ENCODE measurements at places on chromosomes 3 and 15. TPM values are rescaled to one million over a fixed set of nuclear protein-coding genes. Genes with fewer than 3 reads are reported as not detected.

- H3K4me3 ChIP-seq = no peak overlapping the region
- peaks cover 13% of the 10 kb centered on the region for H3K27me3 ChIP-seq
- no peaks in the 10 kb centered on the region for H3K4me1 ChIP-seq
- no peak for DNase-seq
- no peak overlapping the region for H3K27ac ChIP-seq
- H3K36me3 ChIP-seq = no peaks in the 10 kb centered on the region
These were observed 5.5 kb upstream of the VGLL3 start for GRCh38 chr3:86996261-86996955.

- H3K36me3 ChIP-seq = no peaks in the 10 kb centered on the region
- peaks cover 2% of the 10 kb centered on the region for H3K4me1 ChIP-seq
- H3K27me3 ChIP-seq = peaks cover 13% of the 10 kb centered on the region
- no peak overlapping the region for H3K27ac ChIP-seq
- peak; percentile 57 for DNase-seq
These were observed 352.4 kb upstream of the ARHGEF26 start for GRCh38 chr3:153768561-153769469.

Gene CMTM8
- 6.5 TPM for total RNA-seq

DNA sequence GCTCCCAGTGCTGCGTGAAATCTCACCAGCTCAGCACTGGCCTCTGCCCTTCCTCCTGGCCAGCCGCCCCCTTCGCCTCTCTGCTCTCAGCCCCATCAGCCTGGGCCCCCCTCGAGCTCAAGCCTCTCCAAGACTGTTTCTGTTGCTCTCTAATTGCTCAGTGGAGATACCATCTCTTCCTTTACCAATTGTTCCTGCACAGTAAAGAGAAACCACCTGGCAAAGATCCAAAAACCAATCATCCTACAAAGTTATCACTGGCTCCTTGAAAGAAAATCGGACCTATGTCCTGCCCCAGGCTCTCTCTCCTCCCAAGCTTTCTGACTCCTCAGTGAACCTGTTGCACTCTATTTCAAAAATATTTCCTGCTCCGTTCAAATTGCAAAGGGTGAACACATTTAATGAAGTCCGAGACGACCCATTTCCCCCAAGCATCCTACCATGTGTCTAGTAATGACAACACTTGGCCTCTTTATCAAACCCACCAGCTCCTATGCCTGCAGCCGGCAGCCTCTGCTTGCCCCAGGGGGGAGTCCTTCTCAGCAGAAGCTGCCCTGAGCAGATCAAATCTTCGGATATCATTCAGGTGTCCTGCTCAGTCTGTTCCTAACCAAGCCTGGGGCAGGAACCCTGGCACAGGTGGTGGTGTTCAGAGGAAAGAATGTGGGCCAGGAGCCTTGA is 53.7 kb upstream of the FAM174B start:
- no peak overlapping the region for H3K4me3 ChIP-seq
- H3K27me3 ChIP-seq = peaks cover 12% of the 10 kb centered on the region
- peaks cover 8% of the 10 kb centered on the region for H3K4me1 ChIP-seq
- H3K36me3 ChIP-seq = no peaks in the 10 kb centered on the region
- no peak for DNase-seq

- H3K27ac ChIP-seq = no peak overlapping the region
- no peaks in the 10 kb centered on the region for H3K4me1 ChIP-seq
- no peaks in the 10 kb centered on the region for H3K36me3 ChIP-seq
- no peaks in the 10 kb centered on the region for H3K27me3 ChIP-seq
These were observed 637.1 kb downstream of the MAGI1 start for GRCh38 chr3:65401359-65402305.

- no peaks in the 10 kb centered on the region for H3K4me1 ChIP-seq
- H3K36me3 ChIP-seq = peaks cover 1% of the 10 kb centered on the region
- no peaks in the 10 kb centered on the region for H3K27me3 ChIP-seq
- H3K27ac ChIP-seq = no peak overlapping the region
- H3K4me3 ChIP-seq = no peak overlapping the region
These were observed 85.1 kb downstream of the EFL1 start for GRCh38 chr15:82177291-82178010.

Measured in activated CD4-positive, alpha-beta T cell treated with anti-CD3 and anti-CD28 coated beads, Interleukin-2, amount 10 ng/mL, durations not matched to agents 7 days and 5 days (primary cell).